Fibroblast of villous mesenchyme (primary cell): ENCODE measurements at places on chromosomes 3 and 15. TPM values are rescaled to one million over a fixed set of nuclear protein-coding genes. Genes with fewer than 3 reads are reported as not detected.

CCDC174 gene
- 13.8 and 13.9 TPM in 2 replicates for total RNA-seq

SNTN gene
- total RNA-seq, result not detected in 2 replicates

FGF12 gene
- total RNA-seq, result under 0.01 TPM in 1 of 2 replicates, not detected in the other

GMNC gene
- total RNA-seq, result 0.97 and 3.9 TPM in 2 replicates

DUOXA2 gene
- total RNA-seq, result not detected in 2 replicates

ATP10A gene
- total RNA-seq, result 1.3 and 4.2 TPM in 2 replicates

RTP3 gene
- total RNA-seq, result 0.43 TPM in 1 of 2 replicates, not detected in the other

RTP1 gene
- not detected in 2 replicates for total RNA-seq

MEX3B gene
- 3.9 and 6.4 TPM in 2 replicates for total RNA-seq

- peak; percentile 47 for DNase-seq
These were observed 540.6 kb downstream of the NLGN1 start for GRCh38 chr3:173938159-173938558.

- DNase-seq, result peak; percentile 36
These were observed 23.0 kb downstream of the TPM1 start for GRCh38 chr15:63065262-63066221.

- DNase-seq, result no peak
These were observed 493.6 kb upstream of the ADAMTS9 start for GRCh38 chr3:65181391-65181871.

GRCh38 chr3:113233497-113233896 lies 22.1 kb downstream of the BOC start:
- no peak for DNase-seq

GRCh38 chr3:133106169-133106568 lies 68.0 kb downstream of the TMEM108 start:
- DNase-seq, result no peak

GRCh38 chr3:143252931-143253330 lies 133.4 kb downstream of the CHST2 start:
- peak; percentile 18 for DNase-seq

DNA sequence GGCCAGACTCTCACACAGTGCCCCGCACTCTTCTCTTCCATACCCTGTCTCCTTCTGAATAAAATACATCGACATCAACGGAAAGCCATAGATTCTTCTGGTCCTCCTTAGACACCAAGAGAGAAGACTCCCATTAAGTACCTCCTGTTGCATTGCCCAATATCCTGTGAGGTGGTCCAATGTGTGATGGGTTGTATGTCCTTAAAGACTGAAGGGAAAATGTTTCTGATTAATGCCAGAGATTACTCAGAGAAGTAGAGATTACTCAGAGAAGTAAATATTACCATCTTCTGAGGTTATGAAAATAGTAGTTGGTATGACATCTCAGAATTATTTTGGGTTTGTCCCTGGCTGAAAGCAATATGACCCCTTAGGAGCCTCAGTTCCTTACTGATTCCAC lies 60.8 kb upstream of the GALNT15 start:
- peak; percentile 52 for DNase-seq

DNA sequence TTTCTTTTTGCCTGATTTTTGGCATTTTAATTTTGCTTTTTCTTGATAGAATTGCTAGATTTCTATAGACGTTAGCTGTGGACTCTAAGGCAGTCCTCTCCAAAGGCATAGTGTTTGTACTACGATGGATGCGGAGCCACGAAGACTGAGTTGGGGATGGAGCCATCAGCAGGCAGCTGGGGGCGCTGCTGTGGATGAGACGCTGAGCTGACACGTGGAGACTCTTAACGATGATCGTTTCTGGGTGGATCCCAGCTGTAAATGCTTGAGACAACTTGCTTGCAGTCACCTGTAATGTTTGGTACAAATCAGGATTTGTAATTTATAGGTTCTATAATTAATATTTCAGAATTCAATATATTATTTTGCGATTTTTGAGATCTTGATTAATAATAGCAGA lies 13.3 kb upstream of the PPP1R2 start:
- peak; percentile 21 for DNase-seq

DNA sequence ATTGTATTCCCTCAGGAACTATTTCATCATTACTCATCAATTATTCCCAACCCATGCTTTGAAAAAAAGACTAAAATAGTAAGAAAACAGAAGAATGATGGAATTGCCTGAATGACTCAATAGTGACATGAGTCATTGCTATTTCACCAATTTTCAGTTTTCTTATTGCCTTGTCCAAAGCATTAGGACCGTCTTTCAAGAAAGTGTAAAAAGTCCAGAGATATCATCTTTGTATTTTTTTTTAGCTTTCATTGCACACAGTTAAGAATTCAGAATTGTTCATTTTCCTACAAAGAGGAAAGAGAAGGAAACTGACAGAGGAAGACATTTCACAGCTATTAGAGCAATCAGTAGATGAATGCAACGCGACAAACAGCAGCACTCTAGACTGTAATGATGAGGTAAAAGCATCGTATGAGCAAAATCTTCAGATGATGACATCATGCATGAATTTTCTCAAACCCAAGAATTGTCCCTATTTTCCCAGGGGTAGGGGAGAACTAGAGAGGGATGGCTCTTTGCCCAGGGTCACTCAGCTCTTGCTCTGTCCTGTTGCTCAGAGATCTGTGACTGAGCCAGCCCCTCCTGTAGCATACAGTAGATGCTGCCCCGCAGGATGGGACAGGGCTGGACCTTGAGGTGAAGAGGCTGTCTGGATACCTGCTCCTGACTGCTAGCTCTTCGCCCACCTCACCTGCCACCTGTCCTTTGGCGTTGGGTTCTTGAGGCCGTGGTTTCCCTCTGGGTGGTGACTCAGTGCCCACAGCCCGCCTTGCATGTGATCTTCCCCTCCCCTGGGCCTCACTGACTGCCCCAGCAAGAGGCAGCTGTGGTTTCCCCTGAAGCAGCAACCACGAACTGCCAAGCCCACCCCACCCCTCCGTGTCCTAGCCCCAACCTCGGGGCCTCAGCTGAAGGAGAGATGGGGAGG lies 84.8 kb downstream of the PPCDC start:
- DNase-seq, result peak; percentile 81

- no peak for DNase-seq
These were observed 75.7 kb upstream of the KLHL25 start for GRCh38 chr15:85870216-85871014.

DNA sequence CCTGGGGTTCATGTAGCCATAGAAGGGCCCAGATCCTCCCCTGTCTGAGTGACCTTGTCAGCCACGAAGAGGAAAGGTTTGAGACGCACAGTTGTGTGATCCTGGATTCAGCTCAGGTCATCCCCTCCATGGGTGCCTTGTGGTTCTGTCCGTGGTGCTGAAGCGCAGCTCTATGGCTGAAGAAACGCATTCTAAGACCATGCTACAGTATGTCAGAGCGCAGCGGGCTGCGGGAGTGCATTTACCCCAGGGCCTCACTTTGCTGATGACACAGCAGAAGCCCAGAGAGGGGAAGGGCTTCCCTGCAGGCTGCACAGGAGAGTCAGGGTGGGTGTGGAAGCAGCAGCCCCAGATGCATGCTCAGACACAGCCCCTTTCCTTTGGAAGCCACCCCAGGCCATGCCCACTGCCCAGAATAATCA lies 68.8 kb upstream of the IQSEC1 start:
- peak; percentile 17 for DNase-seq

DNA sequence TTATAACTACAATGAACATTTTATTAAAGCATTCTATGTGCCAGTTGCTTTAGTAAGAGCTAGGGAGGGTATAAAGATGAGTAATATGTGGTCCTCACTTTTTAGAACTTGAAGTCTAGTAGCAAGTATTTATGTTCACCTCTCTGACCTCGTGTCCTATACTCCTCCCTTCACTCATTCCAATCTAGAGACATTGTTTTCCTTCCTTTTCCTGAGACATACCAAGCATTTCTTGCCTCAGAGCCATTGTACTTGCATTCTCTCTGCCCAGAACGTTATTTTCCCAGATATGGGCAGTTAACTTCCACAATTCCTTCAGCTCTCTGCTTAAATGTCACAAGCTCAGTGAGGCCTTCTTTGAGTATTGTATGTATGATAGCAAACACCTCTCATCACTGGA lies 408.6 kb downstream of the PDCD6IP start:
- peak; percentile 14 for DNase-seq

GRCh38 chr3:100556673-100557310 lies 52.6 kb upstream of the ADGRG7 start:
- DNase-seq, result peak; percentile 35

DNA sequence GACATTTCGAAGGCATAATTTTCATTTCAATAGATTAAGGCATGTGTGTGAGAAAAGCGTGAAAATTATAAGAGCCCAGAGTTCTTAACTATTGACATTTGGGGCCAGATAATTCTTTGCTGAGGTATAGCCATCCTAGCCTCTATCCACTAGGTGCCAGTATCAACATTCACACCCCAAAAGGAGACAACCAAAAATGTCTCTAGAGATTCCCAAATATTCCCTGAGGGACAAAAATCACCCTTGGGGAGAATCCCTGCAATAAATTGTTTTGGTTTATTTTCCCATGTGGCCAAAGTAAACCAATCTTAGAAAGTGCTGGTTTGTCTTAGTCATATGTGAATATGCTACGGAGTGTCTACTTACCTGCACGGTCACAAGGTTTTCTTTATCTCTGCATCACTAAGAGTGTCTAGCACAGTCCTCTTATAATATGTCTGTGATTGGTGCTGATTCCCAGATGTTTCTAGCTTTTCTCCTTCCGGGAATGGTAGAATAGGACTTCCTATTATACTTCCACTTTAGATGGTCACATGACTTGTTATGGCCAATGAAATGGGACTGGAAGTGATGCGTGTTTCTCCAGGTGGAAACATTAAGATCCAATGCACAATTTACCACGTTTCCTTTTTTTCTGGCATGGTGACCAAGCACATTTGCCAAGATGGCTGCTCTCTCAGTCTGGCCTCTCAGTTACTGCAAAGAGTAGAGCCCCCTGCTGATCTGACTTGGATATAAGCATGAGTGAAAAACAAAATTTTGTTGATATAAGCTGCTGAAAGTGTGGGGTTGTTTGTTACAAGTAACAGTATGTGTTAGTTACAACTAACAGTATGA lies 8.0 kb upstream of the KBTBD8 start:
- no peak for DNase-seq

DNA sequence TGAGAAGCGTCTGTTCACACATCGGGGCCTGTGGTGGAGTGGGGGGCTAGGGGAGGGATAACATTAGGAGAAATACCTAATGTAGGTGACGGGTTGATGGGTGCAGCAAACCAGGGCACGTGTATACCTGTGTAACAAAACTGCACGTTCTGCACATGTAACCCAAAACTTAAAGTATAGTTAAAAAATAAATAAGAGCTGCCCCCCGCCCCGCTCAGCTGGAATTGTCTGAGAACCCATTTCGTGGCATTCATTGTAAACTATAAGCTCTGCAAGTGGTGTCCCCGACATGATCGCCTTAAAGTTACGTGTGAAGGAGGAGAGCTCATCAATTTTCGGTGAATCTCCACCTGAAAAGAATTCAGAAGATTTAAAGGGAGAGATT lies 7.3 kb upstream of the LIPH start:
- DNase-seq, result no peak

DNA sequence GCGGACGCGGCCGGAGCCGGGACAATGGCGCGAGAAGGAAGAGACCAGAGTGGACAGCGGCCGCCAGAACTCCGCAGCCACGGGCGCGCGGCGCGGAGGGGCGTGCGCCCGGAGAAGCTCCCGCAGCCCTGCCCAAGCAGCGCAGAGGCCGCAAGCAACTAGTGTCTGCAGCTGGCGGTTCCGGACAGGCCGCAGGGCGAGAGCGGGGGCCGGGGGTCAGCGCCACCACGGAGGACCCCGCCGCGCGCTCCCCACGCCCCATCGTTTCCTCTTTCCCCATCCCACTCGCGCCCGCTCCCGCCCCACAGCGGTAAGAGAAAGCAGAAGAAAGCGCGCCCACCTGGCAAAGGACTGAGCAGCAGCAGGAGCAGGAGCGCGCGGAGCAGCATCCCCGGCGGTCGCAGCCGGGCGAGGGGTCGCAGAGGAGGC lies 440 bp downstream of the PRTG start:
- peak; percentile 44 for DNase-seq

GRCh38 chr3:129211345-129211744 lies 27.6 kb upstream of the CNBP start:
- DNase-seq, result no peak

DNA sequence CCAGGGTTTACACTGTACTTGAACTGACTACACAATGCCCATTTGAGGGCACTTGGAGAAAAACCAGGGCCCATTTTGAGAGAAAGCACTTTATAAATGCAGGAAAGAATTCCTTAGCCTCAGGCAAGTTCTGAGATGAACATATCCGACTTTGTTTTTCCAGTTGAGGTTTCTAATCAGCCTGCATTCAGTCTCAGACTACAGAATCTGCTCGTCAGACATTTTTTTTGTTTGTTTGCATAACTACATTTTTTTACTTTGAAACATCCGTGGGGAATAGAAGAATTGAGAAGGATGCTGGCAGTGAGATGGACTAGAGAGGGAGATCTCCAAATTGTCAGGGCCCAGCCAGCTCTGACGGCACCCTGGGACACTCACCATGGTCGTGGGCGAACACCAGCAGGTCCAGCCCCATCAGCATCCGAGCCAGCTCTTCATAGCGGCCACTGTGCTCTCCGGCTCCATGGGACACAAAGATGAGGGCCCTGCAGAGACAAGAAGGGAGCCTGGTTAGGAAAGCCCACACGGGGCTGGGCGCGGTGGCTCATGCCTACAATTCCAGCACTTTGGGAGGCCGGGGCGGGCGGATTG lies 40.8 kb downstream of the MGLL start:
- DNase-seq, result peak; percentile 78

DNA sequence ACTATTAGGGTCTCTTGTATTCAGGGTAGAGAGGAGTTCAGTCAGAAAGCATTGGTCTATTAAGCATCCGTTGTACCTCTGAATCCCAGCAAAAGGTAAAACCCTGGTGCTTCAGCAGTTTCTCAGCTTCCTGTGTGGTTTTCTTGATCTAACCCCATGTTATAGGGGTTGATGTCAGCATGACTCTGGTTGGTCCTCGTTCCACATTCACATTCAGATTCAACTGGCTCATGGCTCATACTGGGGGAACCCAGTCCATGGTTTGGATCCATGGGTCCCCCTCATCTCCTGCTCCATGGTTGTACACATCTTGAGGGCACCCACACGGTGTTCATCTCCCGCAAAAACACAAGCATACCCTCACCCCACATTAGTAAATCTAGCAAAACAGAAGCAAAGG lies 47.7 kb upstream of the C2CD4B start:
- DNase-seq, result no peak

DNA sequence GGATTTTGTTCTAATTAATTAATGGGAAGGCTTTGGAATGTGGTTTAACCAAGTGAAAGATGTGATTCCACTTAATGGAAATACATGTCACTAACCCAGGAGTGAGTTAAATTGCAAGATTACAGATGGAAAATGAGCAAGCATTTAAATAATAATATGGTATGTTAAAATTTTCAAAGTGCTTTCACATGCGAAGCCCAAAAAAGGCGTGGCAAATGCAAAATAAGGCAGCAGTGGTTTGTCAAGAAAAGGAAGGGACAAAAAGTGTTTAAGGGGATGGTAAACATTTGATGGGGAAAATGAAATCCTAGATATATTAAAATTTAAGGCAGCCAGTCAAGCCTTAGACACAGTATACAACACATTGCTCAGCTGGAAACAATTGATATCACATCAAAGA lies 2.9 kb downstream of the TICRR start:
- no peak for DNase-seq

DNA sequence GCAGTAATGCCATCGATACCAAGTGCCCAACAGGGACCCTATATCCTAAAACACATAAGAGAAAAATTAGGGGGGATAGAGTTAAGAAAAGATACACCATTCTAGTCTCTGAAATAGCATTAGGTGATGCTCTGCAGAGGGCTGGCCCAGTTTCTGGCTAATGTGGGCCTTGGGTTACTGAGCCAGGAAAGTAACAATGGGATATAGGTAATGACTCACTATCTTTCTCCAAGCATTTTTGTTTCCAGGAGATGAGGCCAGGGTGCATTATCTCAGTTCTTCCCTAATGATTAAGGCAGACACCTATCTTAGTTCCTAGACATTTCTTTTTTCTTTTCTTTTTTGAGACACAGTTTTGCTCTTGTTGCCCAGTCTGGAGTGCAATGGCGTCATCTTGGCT lies 50.0 kb downstream of the PRKAR2A start:
- no peak for DNase-seq
